ENCODE measurements at places on chromosomes 4 and X.

GRCh38 chrX:148885203-148885602 is 384.8 kb downstream of the AFF2 start:
- no peak for DNase-seq

DNA sequence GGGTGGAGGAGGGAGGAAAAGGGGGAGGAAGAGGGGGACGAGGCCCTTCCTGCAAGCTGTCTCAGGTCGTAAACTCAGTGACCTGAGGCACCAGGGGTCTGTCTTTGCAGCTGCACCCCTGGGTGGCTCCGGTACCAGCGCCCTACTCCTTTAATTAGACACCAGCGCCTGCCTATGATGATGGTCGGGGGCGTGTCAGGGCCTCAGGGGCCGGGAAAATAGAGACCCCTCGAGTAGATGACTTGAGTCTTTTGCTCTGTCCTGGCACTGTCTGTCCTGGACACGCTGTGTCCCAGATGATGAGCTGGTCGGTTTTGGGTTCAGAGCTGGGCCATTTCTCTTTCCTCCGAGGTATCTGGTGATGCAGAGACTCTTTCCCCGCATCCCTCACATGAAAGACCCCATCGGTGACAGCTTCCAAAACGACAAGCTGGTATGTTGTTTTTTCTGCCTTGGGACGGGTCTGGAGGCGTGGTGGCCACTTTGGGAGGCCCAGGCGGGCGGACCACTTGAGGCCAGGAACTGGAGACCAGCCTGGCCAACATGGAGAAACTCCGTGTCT is 11.2 kb downstream of the SLC25A6 start:
- no peak for DNase-seq

DNA sequence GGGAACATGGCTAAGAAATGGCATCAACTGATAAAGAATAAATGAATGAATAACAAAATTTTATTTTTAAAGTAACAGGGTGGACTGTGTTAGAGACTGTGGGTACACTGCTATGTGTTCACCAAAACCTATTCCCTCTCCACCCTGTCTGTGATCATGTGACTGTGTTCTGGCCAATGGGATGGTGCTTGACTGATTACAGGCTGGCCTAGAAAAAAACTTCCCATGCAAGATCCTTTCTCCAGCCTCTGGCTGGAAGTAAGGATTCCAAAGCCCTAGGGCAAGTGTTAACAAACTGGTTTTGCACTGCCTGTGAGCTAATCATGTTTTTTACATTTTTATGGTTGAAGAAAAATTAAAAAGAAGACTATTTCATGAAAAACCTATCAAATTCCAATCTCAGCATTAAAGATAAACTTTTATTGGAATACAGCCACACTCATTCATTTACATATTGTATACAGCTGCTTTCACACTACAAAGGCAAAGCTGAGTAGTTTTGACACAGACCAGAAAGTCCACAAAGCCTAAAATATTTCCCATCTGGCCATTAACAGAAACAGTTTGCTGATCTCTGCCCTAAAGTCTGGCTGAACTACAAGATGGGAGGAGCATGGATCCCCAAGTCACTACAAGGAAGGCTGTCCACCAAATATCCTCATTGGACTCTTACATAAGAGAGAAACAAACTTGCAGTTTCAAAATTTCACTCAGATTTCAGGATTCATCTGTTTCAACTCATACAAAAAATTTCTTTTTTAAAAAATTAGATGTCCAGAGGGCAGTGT is 133.2 kb downstream of the ARHGAP6 start:
- no peak for DNase-seq

DNA sequence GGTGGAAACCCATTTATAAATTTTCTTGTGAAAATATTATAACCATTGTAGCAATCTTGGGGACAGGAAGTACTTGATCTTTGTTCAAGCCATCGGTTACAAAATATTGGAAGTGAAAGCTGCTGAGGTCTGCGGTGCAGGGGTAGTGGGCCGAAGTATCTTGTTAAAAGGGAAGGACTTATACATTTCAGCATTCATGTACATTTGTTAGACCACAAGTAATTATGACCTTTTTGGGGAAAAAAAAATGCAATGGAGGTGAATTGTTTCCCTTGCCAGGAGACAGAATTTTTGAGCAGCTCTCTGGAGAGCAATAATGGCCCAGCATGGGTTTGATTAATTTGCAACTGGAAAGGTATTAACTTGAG is 121.3 kb downstream of the EGF start:
- no peak for DNase-seq

- no peak for DNase-seq
These were observed 69.9 kb downstream of the SEL1L3 start for GRCh38 chr4:25792876-25793275.

DNA sequence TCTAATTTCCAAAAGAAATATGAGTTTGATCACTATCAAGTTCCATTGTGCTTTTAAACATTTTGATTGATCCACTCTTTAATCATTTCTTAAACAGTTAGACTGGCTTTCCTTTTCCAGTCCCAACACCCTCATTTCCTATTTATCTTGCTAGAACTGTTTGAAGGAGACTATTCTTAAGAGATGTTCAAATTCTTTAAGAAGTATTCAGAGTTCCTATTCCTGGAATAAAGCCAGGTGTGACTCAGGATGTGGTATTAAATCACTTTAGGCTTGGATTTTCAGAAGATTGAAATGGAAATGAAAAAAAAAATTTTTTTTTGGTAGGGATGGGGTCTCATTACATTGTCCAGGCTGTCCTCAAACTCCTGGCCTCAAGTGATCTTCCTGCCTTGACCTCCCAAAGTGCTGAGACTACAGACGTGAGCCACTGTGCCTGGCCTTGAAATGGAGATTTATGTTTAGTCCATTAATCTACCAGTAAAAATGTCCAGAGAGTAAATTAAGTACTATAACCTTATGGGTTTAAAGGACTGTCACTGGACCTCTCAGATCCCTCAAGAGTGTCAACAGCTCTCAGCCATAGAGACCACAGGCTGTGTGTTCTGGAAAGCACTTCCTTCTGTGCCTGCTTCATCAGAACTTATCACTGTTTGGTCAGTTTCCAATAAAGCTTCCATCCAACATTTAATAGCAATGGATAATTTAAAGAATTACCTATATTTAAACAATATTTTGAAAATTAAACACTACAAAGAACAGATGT is 90.7 kb downstream of the CDS1 start:
- no peak for DNase-seq

DNA sequence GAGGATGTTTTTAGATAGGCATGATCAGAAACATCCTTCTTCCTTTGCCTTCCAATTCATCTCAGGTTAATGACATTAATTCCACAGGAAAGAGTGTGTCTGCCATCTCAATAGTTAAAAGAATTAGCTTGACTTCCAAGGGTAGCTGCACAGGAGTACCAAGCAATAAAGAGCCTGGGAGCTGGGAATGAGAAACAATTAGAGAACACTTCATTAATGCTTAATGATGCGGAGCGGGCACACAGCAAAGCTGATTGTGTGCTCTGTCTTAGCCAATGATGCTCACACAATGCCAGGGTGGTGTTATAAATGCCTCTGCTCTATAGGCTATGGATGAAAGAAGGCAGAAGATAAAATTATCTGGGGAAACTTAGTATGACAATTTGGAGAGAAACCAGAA is 1052.5 kb upstream of the LCORL start:
- DNase-seq = no peak

DNA sequence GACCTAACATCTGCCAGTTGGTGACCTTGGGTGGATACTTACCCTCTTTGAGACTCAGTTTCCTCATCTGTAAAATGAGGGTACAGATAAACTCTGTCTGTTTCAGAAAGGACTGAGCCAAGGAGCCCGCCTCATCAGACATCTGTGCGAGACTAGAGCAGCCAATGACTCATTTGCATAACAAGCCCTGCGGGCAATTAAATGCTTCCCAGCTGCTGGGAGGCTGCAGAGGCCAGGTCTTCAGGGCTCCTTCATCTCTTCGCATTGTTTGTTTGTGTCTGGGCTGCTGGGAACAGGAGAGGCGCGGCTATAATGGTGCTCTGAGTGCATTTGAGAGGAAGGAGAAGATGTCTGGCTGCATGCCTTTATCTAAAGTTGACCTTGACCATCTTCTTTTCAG is 85.0 kb downstream of the ADRA2C start:
- DNase-seq = no peak

- no peak for DNase-seq
These were observed 5.6 kb downstream of the TMEM255A start for GRCh38 chrX:120305531-120306141.

GRCh38 chr4:67571975-67572374 is 13.4 kb downstream of the STAP1 start:
- no peak for DNase-seq

GRCh38 chrX:2829469-2830246 is 928 bp downstream of the GYG2 start:
- DNase-seq = no peak

DNA sequence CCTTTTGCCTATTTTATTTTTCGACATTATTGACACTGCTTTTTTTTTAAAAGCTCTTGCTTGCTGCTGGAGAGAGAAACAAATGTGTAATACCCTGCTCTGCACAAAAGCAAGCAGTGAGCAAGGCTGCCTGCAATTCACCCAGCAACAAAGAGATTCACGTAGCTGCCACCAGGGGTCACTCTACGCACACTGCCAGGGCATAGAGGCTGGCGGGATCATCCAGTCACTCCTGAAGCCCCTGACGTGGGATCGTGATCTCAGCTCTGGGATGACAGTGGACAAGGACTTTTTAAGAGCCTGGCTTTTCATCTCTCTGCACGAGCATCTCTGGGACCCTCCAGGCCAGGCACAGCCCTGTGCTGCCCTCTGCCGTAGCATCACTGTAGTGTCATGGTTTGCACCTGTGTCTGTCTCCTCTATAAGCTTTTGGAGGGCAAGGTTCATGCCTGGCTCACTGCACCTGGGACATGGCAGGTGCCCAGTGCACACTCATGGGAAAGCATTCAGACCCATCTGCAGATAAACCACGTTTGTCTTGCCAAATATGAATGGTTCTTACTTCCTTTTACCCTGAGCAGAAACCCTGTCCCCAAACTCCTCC is 19.8 kb downstream of the C4orf50 start:
- peak; percentile 84 for DNase-seq

GRCh38 chrX:40068048-40068447 is 29.7 kb downstream of the BCOR start:
- DNase-seq = no peak

GRCh38 chr4:168847771-168848502 is 162.1 kb downstream of the CBR4 start:
- DNase-seq = no peak

DNA sequence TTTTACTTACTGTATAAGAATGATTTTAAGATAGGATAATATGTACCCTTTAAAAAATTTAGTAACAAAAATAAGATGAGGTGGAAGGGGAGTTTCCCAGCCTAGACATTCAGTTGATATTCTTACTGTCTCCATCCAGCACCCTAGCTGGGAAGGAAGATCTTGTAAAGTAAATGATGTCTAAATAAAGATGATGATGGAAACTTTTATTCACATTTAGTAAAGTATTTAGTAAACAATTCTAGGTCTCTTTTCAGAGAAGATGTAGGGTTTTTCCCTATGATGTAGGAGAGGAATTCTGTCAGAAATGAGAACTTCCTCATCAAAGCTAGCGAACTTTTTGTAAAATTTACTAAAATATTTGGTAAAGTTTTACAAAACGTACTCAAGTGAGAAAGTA is 136.8 kb downstream of the RAPGEF2 start:
- no peak for DNase-seq

DNA sequence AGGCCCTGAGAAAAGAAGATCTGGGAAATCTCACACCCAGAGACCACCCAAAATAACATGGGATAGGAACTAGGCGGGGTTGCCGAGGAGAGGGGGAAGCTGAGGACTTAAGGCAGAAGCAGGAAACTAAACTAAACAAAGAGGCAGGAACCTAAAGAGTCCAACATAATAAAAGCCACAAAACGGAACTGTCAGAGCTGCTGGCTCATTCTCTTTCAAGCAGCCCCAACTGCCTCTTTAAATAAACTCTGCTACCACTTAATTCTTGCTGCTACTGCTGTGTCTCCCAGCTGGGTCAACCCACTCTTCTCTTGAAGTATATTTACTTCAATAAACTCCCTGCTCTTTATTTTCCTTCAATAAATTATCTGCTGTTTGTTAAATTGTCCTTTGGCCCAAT is 44.5 kb downstream of the MAGEB16 start:
- peak; percentile 0 for DNase-seq
